HT1080 (cell line): ENCODE measurements at places on chromosomes 11 and 22. TPM values are rescaled to one million over a fixed set of nuclear protein-coding genes. Genes with fewer than 3 reads are reported as not detected.

Gene CEP126
- total RNA-seq, result 0.43 and 1.2 TPM in 2 replicates

Gene MMP12
- not detected in 2 replicates for total RNA-seq

Gene IMMP1L
- 17.5 and 24.0 TPM in 2 replicates for total RNA-seq

Gene WT1
- total RNA-seq, result 4.4 and 9.6 TPM in 2 replicates

DNA sequence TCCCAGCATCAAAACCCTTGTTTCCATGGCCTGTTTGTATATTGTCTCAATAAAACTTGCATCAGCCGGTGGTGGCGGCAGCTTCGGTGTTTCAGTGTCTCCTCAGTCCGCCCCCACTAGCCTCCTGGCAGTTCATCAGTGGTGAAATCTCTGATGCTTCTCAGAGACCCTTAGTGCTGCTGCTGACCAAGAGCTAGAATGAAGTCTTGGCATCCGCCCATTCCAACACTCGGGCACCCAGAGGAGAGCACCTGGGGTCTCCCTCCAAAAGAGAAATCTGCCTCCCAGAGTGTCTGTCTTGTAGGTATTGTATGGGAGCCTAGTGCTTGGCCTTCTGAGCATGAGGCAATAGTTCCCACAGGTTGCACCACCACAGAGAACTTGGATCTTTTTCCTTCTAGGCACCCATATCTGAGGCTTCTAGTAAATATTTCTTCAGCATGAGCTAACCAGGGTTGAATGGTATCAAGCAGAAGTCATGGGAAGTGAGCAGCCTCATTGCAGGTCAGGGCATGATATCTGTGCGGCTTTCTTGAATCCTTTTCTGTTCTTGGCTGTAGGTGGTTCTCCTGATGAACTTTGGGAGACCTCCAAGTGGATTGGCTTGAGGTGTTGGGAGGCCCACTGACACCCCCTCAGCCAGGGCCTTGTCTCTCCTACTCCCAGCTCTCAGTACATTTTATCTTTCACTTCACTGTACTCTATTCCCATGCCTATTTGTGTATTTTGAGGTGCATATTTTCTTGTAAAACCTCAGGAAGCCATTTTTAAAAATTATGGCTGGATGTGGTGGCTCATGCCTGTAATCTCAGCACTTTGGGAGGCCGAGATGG is 13.2 kb upstream of the AIFM3 start:
- DNase-seq, result no peak

DNA sequence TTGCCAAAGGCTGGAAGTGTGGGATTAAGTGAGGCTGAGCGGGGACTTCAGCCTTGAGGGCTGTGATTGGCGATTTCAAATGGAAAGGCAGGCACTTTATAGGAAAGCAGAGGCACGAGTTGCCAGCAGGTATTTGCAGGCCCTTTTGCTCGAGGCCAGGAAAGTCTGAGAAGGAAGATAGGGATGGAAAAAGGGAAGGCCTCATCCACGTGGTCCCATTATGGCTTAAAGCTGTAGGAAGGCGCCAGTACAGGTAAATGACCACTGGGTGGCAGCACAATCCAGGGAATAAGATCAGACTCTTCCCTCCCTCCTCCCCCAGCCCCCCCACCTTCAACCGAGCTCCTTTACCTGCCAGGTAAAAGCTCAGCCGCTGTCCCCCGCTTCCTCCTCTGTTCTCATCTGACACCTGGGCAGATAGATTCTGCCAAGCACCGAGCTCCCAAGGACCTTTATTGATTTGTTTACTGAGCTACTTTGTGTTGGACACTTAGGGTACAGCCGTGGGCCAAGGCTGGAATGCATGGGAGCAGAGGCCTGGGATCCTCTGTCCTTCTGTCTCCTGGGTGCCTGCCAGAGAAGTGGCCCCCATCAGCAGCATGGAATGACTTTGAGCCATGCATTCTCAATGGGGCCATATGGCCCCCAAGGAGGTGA is 7.5 kb downstream of the P2RX3 start:
- peak; percentile 53 for DNase-seq

DNA sequence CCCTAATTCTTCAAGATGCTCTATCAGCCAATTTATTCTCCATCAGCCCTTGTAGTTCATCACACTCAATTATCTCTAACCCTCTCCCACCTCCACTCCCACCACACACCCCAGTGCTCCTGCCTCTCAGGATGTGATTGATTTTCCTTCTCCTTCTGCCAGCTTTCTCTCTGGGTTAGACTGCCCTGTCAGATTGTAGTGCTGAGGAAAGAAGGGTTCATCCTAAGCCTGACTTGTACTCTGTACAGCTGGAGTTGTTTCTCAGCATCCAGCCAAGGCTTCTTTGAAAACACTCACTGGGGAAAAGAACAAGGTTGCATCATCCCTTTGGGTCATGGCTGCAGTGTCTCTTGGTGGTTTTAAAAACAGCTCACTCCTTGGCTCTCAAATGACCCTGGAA is 61.2 kb downstream of the CECR2 start:
- no peak for DNase-seq

DNA sequence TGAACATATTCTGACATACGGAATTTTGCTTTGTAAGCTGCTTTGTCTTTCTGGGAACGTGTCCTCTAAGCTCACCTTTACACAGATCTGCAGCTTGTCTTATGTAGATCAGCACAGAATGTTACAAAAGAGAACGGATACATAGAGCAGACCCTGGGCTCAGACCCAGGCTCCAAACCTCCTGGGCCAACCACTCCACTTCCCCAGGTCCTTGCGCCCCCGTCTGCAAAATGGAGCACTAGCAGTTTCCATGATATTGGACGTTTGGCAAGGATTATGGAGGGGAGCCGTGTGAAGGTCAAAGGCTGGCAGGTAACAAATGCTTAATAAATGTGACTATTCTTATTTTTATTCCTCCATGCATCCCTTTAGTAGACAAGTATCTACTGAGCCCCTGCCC is 358.4 kb downstream of the CTTN start:
- DNase-seq, result no peak

- DNase-seq, result no peak
Measured at GRCh38 chr11:72433455-72434036, 785 bp downstream of the CLPB start.

GRCh38 chr22:38921120-38921519 is 36.3 kb upstream of the APOBEC3A start:
- no peak for DNase-seq
